NCI-H1436 (cell line): ENCODE measurements at places on chromosomes 7 and 10.

DNA sequence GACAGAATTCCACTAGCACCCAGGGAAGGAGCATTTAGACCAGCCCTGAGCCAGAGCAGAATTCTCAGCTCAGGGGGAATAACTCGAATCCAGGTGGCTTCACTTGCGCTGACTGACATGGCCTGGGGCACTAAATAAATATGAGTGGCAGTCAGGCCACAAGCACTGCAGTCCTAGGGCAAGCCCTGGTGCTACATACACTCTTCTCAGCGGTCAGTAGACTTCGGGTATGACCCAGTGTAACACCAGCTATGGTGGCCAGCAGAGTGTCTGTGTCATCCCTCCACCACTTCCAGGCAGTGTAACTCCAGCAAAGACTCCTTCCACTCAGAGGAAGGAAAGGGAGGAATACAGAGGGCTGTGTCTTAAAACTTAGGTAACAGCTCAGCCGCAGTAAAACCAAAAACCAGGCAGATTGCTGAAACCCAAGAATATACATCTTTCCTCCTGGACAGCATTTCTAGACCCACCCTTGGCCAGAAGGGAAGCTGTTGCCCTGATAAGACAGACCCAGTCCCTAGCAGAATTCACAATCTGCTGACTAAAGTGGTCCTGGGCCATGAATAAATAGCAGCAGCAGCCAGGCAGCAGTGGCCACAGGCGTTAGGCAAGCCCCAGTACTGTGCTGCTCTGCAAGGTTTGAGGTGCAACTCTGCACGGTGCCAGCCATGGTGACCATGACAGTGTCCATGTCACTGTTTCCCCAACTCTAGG, 77.0 kb downstream of the SNX13 start:
- no peak for DNase-seq

GRCh38 chr7:17943006-17943405, 2.7 kb upstream of the SNX13 start:
- DNase-seq = no peak

DNA sequence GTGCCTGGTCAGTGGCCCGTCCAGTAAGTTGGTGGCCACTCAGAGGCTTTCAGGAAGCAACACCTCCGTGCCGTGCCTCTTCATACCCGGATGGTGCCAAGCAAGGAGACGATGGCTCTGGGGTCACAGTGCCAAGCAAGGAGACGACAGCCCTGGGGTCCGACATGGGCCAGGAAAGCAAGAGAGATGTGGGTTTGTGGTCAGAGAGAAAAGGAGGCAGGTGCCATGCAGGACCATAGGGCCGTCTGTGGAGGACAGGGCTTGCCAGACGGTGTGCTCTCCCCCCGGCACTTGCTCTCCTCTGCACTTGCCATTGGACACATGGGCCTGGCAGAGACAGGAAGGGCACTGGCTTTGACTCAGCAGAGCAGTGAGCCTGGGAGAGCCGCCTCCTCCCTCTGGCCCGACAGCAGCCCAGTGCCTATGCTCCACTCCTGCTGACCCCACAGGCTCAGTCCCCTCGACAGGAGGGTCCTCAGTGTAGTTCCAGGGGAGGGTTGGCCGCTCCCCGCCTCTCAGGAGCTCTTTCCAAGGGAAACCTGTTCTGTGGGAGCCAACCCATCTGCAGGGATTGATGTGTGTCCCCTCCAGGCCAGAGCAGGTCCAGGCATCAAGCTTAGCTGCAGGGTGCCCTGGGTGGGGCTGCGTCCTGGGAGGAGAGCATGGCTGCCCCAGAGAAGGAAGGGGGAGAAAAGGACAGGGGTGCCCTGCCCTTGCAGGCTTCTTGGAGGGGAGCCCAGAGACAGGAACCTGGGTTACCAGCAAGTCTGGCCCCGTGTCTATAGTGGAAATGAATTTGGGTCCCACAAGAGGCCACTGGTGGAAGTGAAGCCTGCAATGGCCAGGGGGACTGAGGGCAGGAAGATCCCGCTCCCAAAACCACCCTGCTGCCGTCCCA, 7.6 kb upstream of the CALML5 start:
- no peak for DNase-seq

DNA sequence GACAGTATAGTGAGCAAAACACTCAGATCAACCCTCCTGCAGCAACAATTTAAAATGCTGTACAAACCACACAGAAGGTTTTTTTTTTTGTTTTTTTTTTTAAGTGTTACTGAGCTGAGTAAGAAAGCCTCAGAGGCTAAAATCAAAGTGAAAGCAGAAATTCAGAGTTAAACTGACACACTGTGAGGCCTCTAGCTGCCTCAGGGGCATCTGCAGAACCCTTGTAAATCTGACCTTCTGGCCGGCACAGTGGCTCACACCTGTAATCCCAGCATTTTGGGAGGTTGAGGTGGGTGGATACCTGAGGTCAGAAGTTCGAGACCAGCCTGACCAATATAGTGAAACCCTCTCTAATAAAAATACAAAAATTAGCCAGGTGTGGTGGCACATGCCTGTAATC, 7.4 kb upstream of the GNA12 start:
- DNase-seq = no peak

GRCh38 chr10:128686630-128687278, 560.5 kb upstream of the MKI67 start:
- DNase-seq = no peak

DNA sequence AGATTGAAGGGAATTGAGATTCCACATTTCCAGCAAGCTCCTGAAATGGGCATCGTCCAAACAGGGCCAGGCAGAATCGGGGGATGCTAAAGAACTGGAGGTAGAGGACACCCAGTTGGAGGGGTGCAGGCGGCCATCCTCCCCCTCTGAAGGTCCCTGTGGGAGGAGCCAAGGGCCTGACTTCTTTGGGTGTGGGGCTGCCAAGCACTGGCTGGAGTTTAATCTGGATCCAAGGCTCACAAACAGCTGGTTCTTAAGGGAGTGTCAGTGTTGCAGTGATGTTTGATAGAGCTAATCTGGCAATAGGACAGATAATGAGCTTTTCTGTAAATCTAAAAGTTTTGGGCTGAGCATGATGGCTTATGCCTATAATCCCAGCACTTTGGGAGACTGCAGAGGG, 20.8 kb downstream of the TSPAN14 start:
- DNase-seq = no peak

- no peak for DNase-seq
Observed at GRCh38 chr7:90552521-90552920, 43.6 kb upstream of the CDK14 start.

DNA sequence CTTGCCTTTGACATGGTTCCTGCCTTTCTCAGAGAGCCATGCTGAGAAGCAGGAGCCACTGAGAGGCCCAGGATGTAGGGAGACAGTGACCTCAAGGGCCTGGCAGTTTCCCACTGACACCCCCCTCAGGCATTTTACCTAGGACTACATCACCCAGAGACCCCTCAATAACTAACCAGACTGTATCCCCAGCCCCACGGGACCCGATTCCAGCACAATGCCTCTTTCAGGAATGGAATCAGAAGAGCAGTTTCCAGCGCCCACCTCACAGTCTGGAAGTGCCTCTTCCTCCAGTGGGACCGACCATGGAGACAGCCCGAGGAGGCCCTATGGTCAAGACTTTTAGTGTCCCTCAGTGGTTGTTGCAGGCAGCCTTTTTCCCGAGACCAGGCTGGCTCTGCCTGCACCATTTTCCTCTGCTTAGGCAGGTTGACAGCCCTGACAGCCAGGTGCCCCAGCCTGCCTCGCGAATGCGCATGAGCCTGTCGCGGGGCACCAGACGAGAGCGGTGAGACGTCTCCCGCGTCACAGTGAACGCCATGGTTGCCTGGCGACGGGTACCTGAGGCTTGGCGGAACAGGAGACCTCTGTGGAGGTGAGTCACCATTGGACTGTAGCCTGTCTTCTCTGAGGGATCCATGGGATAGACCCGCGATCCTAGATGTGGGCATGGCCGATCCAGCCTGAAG, 28.4 kb upstream of the ZNF273 start:
- peak; percentile 37 for DNase-seq

- no peak for DNase-seq
Observed at GRCh38 chr7:47783456-47784223, 164.6 kb downstream of the PKD1L1 start.

- DNase-seq = peak; percentile 2
Observed at GRCh38 chr10:87860156-87860795, 3.1 kb downstream of the KLLN start.
